ENCODE measurements at places on chromosomes 1 and 21.

GRCh38 chr1:187236676-187237075 is 407.9 kb downstream of the PLA2G4A start:
- no peak overlapping the region for H3K27ac ChIP-seq
- no peak overlapping the region for H3K4me3 ChIP-seq
- no peaks in the 10 kb centered on the region for H3K4me1 ChIP-seq
- no peak for DNase-seq

GRCh38 chr1:28718586-28719331 is 18.0 kb upstream of the YTHDF2 start:
- peaks cover 2% of the 10 kb centered on the region for H3K4me1 ChIP-seq
- H3K27ac ChIP-seq, result no peak overlapping the region
- peaks cover 19% of the 10 kb centered on the region for H3K36me3 ChIP-seq
- H3K27me3 ChIP-seq, result no peaks in the 10 kb centered on the region
- no peak for DNase-seq

DNA sequence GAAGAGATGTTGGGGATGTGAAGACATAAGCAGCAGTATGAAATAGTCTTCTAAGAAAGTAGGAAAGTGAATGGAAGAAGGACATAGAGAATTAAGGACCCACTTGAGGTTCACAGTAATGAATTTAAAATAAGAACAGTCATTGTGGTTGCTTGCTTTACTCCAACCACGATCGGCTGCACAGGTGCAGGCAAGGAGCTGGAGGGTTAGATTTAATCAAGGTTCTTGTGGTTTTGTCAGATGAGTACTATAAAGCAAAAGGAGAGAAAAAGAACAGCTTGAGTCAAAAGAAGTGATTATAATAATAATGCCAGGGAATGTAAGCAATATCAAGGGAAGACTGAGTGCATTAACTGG is 46.1 kb upstream of the RBM34 start:
- peaks cover 33% of the 10 kb centered on the region for H3K4me1 ChIP-seq
- peak overlapping the region; percentile 93 for H3K27ac ChIP-seq
- H3K27me3 ChIP-seq, result no peaks in the 10 kb centered on the region
- H3K36me3 ChIP-seq, result peaks cover 27% of the 10 kb centered on the region

GRCh38 chr1:228286505-228287417 is 78.9 kb downstream of the OBSCN start:
- no peak overlapping the region for H3K27ac ChIP-seq
- H3K36me3 ChIP-seq, result no peaks in the 10 kb centered on the region
- DNase-seq, result no peak
- no peaks in the 10 kb centered on the region for H3K27me3 ChIP-seq

- peaks cover 9% of the 10 kb centered on the region for H3K27me3 ChIP-seq
- H3K4me1 ChIP-seq, result peaks cover 11% of the 10 kb centered on the region
- no peak overlapping the region for H3K27ac ChIP-seq
- DNase-seq, result no peak
These were observed 5.2 kb downstream of the RGL1 start for GRCh38 chr1:183810121-183810520.

DNA sequence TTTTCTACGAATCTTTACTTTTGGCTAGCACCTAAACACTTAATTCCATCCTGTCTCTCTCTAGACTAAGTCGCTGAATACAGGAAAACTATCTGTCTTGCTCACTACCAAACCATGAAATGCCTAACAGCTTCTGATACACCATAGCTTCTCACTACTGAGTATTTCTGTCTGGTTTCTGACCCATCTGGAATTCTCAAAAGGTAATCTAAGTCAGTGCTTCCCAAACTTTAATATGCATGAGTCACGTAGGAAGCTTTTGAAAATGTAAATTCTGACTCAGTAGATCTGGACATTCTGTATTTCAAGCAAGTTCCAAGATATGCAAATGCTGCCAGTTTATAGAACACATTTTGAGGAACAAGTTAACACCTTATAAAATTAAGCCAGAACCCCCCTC is 9.2 kb upstream of the OVGP1 start:
- H3K27me3 ChIP-seq, result no peaks in the 10 kb centered on the region
- H3K27ac ChIP-seq, result no peak overlapping the region
- peaks cover 30% of the 10 kb centered on the region for H3K36me3 ChIP-seq
- H3K4me1 ChIP-seq, result peaks cover 3% of the 10 kb centered on the region

DNA sequence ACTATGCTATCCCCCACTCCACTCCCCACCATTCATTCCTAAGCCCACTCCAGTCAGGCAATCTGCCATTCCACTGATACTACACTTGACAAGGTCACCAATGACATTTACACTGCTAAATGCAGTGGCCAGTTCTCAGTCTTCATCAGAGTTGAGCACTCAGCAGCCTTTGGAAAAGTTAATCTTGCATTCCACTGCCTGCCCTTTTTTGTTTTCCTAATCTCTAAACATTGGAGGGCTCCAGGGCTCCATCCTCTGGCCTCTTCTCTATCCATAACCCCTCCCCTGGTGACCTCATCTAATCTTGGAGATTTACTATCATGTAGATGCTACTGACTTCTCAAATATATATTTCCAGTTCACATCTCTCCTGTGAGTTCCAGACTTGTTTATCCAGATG is 70.9 kb upstream of the S1PR1 start:
- peaks cover 12% of the 10 kb centered on the region for H3K36me3 ChIP-seq
- no peaks in the 10 kb centered on the region for H3K27me3 ChIP-seq
- H3K4me3 ChIP-seq, result no peak overlapping the region
- H3K27ac ChIP-seq, result no peak overlapping the region

DNA sequence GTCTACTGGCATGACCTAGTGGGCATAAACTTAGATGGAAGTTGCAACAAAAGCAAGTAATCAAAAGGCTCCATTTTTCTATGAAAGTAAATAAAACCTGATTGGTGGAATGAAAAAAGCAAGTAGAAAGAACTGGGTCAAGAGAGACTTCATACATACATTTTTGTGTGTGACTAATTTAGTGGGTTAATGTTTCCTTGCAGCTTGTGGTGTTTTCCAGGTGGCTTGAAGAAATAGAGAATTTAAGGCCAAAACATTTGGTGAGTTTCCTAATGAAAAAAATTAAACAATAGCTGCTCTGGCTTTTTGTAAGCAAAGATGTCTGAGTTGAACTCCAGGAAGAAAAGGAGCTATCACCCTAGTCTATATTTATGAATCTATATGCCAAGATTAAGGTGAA is 71.0 kb downstream of the ZC3H11B start:
- H3K27me3 ChIP-seq, result no peaks in the 10 kb centered on the region
- no peak overlapping the region for H3K27ac ChIP-seq
- no peaks in the 10 kb centered on the region for H3K4me1 ChIP-seq
- no peak overlapping the region for H3K4me3 ChIP-seq

- DNase-seq, result no peak
- H3K36me3 ChIP-seq, result peaks cover 25% of the 10 kb centered on the region
- no peak overlapping the region for H3K27ac ChIP-seq
- no peak overlapping the region for H3K4me3 ChIP-seq
- no peaks in the 10 kb centered on the region for H3K27me3 ChIP-seq
- peaks cover 42% of the 10 kb centered on the region for H3K4me1 ChIP-seq
These were observed 54.9 kb downstream of the UCK2 start for GRCh38 chr1:165882168-165882837.

DNA sequence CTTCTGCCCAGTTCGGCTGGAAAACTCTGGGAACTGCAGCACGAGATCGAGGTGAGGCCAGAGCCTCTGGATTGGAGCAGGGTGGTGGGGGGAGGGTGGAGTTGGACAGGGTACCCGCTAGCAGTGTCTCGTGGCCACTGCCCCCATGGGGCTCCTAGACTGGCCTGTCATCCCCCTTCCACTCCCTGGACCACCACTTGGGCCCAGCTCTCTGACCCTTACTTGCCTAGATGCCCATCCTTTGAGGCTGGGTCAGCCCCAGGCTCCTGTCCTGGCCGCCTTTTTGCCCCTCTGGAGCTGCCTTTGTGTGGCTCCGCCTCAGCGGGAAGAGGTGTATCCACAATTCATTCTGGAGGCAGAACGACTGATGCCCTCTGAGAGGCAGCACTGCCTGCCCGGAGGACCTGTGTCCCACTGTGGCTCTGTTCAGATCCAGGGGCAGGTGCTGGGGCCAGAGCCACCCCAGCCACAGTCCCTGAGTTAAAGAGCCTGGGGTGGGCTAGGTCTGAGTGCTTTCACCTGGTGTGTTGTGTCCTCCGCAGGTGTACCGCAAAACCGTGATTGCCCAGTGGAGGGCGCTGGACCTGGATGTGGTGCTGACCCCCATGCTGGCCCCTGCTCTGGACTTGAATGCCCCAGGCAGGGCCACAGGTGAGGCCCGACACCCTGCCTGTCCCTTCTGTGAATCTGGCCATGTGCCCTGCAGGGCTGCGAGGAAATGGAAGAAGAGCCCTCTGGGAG is 17.7 kb downstream of the FAAH start:
- H3K4me3 ChIP-seq, result no peak overlapping the region
- H3K27me3 ChIP-seq, result no peaks in the 10 kb centered on the region
- no peak for DNase-seq
- H3K27ac ChIP-seq, result no peak overlapping the region
- H3K36me3 ChIP-seq, result no peaks in the 10 kb centered on the region

GRCh38 chr1:156150333-156151011 is 2.9 kb upstream of the SEMA4A start:
- no peaks in the 10 kb centered on the region for H3K27me3 ChIP-seq
- peaks cover 41% of the 10 kb centered on the region for H3K4me1 ChIP-seq
- no peak for DNase-seq
- H3K27ac ChIP-seq, result no peak overlapping the region

GRCh38 chr1:182631954-182632353 is 27.8 kb upstream of the RGS16 start:
- H3K27ac ChIP-seq, result no peak overlapping the region
- H3K4me3 ChIP-seq, result no peak overlapping the region
- H3K27me3 ChIP-seq, result peaks cover 17% of the 10 kb centered on the region
- peaks cover 32% of the 10 kb centered on the region for H3K4me1 ChIP-seq
